Mammary epithelial cell (primary cell): ENCODE measurements at places on chromosomes 5 and 9. TPM values are rescaled to one million over a fixed set of nuclear protein-coding genes. Genes with fewer than 3 reads are reported as not detected.

GRCh38 chr9:15189481-15189880, 117.5 kb downstream of the TTC39B start:
- no peak for DNase-seq

DNA sequence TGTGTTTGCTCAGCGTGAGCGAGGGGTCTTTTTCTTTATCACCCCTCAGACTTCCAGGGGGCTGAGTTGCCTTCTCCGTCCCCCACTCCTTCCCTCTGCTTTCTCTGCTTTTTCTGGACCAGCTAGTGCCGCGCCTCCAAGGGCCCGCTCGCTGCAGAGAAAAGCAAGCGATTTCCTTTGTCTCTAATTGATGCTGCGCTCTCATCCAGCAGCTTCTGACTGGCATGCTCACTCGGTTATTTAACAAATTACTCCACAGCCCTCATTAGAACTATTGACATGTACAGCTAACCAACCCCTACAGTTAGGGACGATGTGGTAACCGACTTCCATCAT, 288.0 kb downstream of the ELAVL2 start:
- no peak for DNase-seq

CDKN2B-AS1 gene
- 0.75 TPM for polyA plus RNA-seq

DNA sequence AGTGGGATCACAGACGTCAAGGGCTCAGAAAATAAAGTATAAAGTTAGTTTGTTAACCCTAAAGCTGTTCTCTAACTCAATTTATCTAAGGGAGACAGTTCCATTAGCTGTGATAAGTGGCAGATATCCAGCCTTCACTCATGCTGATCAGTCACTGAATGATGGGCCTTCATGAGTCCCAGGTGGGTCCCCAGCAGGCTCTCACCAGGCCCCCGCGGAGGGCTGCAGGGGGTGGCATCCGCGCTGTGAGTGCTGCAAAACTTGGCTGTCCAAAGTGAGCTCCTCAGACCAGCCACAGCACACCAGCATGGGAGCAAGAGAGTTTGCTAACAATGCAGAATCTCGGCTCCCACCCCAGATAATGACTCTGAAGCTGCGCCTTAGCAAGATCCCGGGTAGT, 187.2 kb downstream of the GNA14 start:
- no peak for DNase-seq

DNA sequence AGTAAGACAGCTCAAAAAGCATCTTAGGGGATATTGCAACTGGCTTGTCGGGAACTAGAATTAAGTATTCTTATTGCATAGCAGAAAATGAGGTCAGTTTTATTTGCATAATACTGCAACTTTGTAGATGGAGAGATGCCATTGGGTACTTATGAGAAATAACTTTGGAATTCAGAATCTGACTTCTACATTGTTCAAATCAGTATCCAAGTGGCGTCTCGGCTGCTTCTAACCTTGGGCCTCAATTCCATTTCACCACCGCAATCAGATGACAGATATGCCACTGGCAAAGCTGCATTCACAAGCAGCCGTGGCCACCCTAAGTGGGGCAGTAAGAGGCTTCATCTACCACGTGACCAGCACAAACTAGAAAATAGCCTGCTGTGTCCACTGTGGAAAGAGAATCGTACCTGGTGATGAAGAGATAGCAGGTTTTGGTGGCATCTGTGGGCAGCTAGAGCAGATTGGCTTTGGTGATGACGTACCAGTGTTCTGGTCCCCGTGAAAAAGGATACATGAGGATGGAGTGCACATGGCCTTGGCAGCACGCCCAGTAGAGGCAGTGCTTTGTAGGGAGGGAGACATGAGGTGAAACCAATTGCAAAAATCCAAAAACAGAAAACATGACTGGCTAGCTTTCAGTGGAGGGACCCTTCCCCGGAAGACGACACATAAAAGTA, 116.6 kb downstream of the KLHL3 start:
- DNase-seq: peak; percentile 49

GRCh38 chr9:129437626-129438323, 183.1 kb downstream of the C9orf50 start:
- no peak for DNase-seq

GRCh38 chr9:108316066-108316465, 539.7 kb downstream of the ACTL7B start:
- DNase-seq: no peak

GRCh38 chr9:2023042-2023441, 7.9 kb downstream of the SMARCA2 start:
- no peak for DNase-seq

DNA sequence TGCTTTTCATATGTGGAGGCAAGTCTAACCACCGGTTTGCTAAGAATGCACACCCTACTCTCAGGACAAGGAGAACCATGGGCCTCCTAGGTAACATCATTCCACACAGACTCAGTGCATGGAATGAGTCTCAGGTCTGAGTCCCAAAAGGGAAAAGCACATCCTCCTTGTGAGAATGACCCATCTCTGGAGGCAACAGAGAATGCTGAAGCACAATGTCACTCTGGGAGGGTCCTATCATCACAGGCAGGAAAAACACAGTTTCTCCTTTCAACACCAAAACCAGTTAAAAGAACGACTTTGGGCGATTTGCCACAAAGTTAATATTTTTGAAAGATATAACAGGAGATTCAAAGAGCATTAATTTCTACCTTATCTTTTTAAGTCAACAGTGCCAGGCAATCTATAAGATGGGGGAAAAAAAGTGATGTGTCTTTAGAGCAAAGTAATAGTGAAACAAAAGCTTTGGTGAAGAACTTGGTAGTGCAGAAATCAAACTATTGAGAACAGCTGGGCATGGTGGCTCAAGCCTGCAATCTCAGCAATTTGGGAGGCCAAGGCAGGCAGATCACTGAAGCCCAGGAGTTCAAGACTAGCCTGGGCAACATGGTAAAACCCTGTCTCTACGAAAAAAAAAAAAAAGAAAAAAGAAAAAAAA, 97.3 kb downstream of the OXCT1 start:
- no peak for DNase-seq

RORB gene
- 0.05 TPM for polyA plus RNA-seq

DNA sequence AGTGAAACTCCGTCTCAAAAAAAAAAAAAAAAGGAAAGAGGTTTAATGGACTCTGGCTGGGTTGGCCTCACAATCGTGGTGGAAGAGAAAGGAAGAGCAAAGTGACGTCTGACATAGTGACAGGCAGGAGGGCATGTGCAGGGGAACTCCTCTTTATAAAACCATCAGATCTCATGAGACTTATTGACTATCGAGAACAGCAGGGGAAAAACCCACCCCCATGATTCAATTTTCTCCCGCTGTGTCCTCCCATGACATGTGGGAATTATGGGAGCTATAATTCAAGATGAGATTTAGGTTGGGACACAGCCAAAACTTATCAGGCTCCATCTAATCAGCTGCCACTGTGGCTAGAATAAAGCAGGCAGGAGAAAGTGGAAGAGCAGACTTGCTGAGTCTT, 610.4 kb upstream of the NUDT12 start:
- no peak for DNase-seq

- no peak for DNase-seq
These were observed 1.2 kb upstream of the CKS2 start for GRCh38 chr9:89309608-89310474.

PCDHB5 gene
- 0.02 TPM for polyA plus RNA-seq

COL27A1 gene
- 6.1 TPM for polyA plus RNA-seq

DNA sequence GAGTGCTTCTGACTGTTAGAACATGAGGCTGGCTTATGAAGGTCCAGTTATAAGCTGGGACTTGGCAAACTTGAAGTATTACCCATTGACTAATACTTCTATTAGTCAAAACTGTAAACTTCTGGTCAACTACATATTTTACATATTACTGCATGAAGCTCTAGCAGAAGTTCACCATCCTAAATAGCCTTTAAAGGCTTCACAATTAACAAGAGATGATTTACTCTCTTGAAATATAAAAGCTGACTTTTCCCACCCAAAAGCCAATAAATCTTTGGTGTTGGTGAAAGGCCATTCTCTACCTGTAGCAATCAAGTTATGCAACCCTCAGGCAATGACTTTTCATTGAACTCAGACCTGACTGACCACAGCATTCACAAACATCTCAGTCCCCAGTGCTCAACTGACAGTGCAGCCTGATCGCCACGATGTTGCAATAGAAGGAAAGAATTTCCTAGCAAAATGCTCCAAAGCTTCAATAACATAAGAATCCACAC, 345.6 kb downstream of the EBF1 start:
- DNase-seq: no peak

DNA sequence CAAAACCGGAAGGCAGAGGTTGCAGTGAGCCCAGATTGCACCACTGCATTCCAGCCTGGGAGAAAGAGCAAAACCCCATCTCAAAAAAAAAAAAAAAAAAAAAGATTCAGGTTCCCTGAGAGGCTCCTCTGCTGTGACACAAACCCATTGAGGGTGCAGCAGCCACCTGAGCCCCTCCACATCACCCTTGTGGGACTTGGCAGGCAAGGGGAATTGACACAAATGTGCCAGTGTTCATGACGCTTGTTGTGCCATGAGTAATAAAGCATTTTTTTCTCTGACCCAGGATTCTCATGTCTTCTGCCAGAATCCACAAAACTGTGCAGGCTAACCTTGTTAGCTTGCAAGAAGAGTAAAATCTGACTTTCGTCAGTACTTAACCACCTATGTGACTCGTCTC, 149.6 kb downstream of the TTC39B start:
- peak; percentile 49 for DNase-seq

GRCh38 chr5:1502046-1502736, 21.6 kb downstream of the LPCAT1 start:
- no peak for DNase-seq

GRCh38 chr5:17103461-17103860, 114.0 kb upstream of the BASP1 start:
- DNase-seq: no peak

DNA sequence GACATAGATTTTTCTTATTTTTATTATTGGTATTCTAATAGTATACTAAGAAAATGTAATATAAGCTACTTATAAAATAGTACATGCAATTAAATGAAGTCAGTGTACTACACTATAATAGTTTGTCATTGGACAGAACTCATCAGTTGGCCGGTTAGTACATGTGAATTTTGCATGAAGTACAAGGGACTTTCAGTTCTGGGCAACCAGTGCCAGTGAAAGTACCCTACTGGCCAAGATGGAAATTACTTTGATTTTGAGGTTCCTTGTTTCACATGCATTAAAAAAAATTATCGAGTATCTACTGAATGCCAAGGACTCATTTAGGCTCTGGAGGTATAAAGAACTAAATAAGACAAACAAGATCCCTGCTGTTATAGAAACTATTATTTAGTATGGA, 213.4 kb upstream of the ELL2 start:
- peak; percentile 20 for DNase-seq

- DNase-seq: no peak
These were observed 67.4 kb downstream of the FBN2 start for GRCh38 chr5:128470663-128471062.

MPDZ gene
- 7.6 TPM for polyA plus RNA-seq

GRCh38 chr5:160675988-160676387, 176.0 kb downstream of the ATP10B start:
- DNase-seq: no peak

SKP2 gene
- polyA plus RNA-seq: 29.4 TPM

GRCh38 chr9:81898851-81899250, 29.4 kb upstream of the SPATA31D4 start:
- DNase-seq: no peak

- DNase-seq: no peak
These were observed 19.3 kb upstream of the IRX4 start for GRCh38 chr5:1901983-1902382.

DNA sequence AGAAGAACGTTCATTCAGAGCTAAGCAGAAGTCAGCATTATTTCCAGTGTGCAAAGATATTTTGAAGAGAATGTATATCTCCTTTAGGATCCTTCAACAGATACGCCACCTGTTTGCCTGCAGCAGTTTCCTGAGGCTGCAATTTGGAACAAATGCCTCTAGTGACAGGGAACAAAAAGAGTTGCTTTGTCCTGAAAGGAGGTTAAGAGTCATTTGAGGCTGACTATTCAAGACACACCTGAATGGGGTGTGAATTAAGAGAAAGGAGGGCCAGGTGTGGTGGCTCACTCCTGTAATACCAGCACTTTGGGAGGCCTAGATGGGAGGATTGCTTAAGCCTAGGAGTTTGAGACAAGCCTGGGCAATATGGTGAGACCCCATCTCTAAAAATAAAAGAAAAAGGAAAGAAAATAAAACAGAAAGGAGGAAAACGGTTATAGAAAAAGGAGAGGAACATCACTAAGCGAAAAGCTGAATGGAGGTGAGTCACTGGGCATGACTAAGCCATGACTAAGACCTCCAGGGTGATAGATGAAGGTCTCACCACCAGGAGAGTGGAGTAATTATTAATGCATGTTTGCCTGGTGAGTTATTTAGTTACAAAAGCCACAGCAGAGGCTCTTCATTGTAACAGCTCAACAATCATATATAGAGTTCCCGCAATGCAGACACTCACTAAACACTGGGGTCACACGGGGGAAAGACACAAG, 255.2 kb upstream of the TNC start:
- DNase-seq: peak; percentile 97

DNA sequence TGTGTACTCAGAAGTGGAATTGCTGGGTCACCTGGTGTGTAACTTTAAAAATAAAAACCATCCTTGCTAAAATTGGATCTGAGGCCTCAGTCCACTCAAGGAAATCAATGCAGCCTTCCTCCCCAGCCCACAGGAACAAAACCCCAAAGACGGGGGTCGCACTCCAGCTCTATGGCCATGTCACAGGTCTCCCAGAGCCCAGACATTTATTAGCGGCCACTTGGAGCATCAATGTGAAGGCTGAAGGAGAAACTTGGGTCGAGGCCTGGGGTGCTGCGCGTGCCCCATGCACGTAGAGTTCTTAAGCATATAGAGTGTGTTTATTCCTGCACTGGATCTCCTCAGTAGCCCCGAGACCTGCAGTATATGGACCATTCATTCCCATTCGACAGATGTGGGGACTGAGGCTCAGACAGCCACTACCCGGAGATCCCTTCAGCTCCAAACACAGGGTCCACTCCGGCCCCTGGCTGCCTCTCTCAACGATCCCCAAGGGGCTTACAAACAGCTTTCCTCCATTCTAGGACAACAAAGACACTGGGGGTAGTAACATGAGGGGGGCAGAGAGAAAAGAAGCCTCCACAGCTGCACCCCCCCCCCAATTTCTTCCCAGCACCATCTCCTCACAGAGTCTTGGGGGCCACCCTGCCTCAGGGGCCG, 14.3 kb upstream of the OLFM1 start:
- no peak for DNase-seq

DNAJC21 gene
- 20.1 TPM for polyA plus RNA-seq

DNA sequence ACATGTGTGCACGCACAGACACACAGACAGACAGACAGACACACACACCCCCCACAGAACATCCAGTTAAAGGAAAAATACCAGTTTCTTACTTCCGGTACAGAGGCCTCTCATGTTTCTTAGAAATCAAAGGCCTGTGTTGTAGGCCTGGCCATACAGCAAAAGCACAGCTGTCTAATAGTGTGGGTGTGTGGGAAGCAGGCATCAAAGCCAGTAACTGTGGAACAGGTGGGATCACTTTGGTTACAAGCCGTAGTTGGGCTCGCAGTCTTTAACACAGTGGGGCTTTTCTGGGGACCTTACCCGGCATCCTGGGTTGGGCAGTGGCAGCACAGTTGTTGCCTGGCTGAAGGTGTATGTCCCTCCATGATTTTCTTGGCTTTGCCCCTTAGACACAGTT, 55.2 kb downstream of the FBXL7 start:
- no peak for DNase-seq
